GM23248 (cell line): ENCODE measurements at places on chromosomes 1 and 21.

DNA sequence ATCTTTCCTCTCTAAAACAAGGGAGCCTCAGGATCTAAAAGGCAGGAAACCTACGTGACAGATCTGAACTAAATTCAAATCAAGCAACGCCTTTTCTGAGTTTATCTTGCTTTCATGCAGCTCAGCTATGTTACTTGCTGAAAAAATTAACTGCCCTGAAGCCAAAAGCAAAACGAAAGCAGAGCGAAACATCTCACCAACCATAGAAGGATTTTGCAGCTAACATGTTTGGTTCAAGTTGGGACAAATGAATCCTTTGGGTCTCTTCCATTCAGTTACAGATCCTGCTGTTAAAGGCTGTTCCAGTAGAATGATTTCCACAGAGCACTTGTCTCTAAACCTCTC is 482 bp downstream of the SLC2A5 start:
- DNase-seq = peak; percentile 30

DNA sequence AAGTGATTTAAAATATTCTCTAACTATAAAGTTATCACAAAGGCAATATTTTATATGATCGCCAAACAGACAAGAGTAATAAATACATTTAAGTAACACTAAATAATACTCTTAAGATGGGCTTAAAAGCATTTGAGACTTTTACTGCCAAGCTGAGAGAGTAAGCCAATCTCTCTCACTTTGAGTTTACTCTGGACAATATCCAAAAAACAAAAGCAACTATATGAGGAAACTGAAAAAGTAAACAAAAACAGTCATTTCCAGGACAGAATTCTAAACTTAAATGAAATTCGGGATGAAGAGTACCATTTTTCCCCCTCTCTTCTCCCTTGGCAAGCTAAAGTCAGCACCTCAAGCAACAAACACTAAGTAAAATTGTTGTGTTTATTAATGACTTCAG is 173.2 kb downstream of the COP1 start:
- peak; percentile 36 for DNase-seq

DNA sequence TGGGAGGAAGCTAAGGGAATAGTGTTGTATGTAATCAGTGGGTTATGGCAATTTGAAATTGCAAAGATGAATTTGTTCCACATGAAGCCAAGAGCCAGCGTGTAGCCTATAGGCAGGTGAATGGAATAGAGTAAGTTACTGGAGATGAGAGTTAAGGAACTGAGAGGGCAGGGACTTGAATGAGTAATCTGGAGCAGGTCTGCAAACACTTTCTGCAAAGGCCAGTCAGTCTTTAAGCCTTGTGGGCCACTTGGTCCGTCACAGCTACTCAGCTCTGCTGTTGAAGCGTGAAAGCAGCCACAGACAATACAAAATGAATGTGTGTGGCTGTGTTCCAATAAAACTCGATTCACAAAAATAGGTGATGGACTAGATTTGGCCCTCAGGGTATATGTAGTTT is 29.2 kb downstream of the SZT2 start:
- no peak for DNase-seq

DNA sequence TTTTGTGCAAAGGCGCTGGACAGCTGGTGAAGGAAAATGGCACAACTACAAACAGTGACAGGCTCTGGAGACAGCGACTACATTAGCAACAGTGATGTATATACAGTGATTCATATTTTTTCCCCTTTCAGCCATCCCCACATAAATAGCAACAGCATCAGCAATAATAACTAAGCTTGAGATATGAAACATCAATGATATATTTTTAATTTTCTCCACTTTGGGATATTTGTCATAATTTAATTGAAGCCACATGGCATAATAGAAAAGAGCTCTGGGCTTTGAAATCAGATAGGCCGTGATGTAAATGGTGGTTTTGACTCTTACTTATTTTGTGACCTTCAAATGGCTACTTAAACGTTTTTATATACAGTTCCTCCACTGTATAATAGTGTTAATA is 764.3 kb upstream of the PRMT6 start:
- DNase-seq = no peak

GRCh38 chr1:6975331-6976043 is 190.2 kb downstream of the CAMTA1 start:
- DNase-seq = no peak

DNA sequence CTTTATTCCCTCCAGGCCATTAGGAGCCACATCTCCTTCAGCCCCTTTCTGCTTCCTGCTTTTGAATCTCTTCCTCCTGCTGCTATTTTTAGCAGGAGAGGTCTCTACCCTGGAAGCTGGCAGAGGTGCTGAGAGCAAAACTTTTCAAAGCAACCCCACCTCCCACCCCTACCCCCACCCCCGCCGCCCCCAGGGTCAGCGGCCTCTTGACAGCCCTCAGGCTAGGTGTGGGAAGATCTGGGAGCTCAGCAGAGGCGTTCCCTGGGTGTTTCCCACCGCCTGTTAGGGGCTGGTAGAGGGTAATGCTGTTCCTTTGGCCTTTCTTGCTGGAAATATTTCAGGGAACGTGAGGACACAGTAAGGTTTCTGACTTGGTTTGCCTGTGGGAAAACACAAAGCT is 112.5 kb upstream of the CACHD1 start:
- DNase-seq = no peak

GRCh38 chr1:156232201-156232894 is 9.6 kb upstream of the BGLAP start:
- DNase-seq = no peak

GRCh38 chr1:215766521-215766920 is 199.4 kb downstream of the KCTD3 start:
- no peak for DNase-seq

DNA sequence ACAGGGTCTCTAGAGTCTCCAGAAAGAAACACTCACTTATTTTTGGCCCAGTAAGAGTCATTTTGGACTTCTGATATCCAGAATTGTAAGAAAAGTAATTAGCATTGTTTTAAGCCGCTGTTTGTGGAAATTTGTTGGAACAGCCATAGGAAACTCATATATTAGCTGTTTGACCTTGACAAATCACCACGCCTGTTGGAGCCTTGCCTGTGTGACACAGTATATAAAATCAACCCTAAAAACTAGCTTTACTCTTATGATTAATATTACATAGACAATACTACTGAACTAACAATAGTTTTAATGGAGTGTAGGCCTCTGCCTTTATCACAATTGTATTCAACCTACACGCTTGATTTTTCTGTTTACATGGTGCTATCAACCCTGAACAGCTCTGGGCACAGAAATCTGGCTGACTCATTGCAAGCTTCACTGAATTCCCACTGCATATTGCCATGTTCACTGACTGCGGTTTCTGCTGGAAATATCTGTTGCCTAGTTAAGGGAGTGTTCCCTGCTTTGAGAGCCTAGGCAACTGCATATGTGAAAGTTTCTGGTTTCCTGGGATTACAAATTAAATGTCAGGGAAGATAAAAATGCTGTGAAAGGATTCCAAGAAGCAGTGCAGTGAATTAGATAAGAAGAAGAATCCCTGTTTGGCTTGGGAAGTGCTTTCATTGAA is 419.5 kb upstream of the DEPDC1 start:
- DNase-seq = peak; percentile 30

- no peak for DNase-seq
These were observed 62.2 kb upstream of the KIF26B start for GRCh38 chr1:245092638-245092976.

DNA sequence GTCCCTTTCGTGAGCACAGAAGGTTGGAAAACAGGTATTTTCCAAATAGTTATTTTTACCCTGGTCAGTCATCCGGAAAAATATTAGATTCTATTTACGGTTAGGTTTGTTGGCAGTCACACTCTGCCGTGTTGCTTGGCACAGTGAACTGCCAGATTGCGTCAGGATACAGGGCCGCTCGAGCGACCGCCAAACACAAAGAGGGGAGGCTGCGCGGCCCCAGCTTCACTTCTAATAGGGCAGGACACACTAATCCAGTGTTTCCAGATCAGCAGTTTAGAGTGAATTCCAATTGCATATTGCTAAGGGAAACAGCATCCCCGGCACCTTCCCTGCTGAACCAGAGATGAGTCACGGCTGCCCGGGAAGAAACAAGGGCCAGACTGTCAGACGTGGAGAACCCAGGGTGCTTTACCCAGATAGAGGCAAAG is 22.9 kb downstream of the UMODL1 start:
- peak; percentile 97 for DNase-seq

DNA sequence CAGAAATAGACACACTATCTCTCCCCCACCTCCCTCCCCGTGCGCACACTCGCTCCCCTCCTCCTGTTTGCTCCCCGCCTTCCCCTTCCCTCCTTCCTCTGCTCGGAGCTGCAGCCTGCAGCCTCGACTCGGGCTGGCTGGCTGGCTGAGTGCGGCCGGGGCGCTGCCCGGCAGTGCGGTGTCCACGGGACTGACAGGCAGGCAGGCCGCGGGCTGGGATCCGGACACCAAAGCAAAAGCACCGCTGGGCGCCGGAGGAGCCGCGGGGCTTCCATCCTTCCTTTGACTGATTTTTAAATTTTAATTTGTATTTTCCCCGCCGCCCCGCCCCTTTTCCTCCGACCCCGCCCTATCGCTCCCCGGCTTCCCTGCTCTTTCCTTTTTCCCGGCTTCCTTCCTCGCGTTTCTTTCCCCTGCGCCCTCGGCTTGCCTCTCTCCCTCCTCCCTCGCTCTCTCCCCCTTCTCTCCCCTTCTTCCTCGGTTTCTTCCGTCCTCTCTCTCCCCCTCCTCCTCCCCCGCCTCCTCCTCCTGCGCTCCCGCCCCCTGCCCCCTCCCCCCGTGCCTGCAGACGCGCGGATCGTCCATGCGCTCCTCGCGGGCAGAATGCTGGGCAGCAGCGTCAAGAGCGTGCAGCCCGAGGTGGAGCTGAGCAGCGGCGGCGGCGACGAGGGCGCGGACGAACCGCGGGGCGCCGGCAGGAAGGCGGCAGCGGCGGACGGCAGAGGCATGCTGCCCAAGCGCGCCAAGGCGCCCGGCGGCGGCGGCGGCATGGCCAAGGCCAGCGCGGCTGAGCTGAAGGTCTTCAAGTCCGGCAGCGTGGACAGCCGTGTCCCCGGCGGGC is 109.4 kb downstream of the NAV1 start:
- peak; percentile 84 for DNase-seq

DNA sequence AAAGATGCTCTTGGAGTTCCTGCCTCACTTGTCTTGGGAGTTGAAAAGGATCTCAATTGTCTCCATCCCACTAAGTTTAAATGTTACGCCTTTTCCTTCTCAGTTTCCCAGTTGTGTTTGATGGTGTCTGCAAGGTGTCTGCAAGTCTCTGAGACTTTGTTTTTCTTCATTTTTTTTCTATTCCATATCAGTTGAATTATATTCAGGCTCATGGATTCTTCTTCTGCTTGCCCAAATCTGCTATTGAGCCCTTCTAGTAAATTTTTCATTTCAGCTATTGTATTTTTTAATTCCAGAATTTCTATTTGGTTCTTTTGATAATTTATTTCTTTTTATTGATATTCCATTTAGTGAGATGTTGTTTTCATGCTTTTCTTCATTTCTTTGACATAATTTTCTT is 47.4 kb upstream of the TSHB start:
- DNase-seq = no peak

DNA sequence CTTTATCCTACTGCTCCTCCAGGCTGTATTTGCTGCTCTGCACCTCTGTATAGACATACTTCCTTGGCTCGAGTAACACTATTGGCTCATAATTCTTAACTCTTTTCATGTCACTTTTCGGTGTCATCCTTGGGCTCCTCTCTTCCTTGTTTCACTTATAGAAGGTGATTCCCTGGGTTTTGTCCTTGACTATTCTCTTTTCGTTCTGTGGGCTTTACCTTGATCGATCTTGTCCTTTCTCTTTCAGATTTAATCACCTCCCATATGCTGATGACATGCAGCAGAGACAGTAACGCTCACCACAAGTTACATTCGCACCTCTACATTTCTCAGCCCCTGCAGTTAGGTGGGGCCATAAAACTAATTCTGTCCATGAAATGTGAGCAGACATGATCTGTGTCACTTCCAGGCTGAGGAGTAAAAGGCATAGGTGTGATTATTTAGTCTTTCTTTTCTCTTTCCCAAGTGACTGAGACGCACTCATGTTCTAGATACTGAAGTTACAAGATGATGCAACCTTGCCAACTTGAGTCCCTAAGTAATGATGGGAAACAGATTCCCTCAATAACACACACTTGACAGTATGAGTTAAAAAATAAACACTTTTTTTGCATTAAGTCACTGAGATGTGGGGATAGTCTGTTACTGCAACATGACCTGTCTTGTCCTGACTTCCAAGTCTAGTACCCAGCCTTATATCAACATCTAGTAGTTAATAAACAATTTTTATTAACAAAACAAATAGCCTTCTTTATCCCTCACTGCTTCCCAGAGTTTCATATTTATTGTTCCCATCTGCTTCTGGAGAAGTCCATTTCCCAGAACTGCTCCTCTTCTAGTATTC is 49.9 kb upstream of the HAO2 start:
- no peak for DNase-seq

DNA sequence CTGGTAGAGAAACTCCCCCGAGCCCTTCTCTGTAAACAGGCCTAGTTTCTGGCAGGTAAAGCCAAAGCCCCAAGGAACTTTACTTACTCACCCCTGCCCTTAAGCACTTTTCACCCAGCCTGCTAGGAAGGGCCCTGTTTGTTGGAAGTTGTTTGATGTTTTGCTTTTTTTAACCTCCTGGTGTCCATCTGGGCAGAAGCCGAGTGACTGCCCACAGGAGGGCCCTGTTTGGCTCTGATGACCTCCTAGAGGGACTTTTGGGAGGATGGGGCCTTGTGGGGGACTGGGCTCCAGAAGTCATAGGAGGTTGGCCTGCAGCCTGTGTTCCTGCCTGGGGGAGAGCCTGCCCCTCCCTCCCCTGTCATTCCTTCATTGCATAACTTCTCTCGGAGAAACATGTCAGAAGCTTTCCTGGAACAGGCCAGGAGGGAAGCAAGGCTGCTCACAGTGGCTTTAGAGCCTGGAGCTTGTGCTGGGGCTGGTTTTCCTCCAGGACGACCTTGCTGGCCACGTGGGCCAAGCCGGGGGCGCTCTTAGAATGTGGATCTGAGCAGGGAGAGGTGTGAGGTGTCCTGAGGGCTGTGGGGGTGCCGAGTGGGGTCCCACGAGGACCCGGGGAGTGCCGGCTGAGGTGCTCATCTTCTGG is 33.9 kb downstream of the COQ8A start:
- peak; percentile 40 for DNase-seq

GRCh38 chr1:213423605-213424004 is 372.6 kb downstream of the RPS6KC1 start:
- no peak for DNase-seq

DNA sequence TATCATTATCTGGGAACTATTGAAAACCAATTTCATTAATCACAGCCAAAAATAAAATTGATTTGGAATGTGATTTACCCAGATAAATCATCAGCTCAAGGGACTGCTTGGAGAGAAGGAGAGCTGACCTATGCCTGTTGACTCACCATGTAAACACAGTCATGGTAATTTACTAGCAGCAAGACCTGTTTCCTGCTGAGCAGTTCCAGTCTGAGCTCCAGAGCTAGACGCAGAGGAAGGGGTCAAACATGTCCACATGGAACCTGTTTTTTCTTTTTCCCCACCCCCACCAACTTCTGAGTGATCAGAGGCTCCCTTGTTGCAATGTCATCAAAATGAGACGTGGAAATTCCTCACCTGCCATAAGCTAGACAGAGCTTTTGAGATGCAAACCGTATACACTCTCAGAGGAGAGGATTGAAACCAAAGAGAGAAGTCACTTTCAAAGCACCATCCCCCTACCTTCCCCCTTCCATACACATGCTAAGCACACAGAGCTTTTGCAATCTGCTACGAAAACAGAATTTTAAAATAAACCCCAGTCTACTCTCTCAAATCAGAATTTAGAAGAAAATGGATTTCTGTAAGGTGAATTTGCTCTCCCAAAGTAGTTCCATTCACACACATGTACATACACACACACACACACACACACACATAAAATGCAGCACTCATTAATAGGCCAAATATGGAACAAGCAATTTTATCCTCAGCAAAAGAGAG is 55.9 kb upstream of the PTGFRN start:
- peak; percentile 86 for DNase-seq

GRCh38 chr1:199084293-199084692 is 445.5 kb downstream of the PTPRC start:
- DNase-seq = peak; percentile 10
